Amygdala (tissue), 56 donors: ENCODE measurements at places on chromosomes 3 and 15.

GRCh38 chr3:140863580-140864009 lies 78.0 kb upstream of the SLC25A36 start:
- peak; percentile 1 for DNase-seq

- no peak for DNase-seq
Observed at GRCh38 chr3:124032311-124032880, 40.5 kb upstream of the ROPN1 start.

DNA sequence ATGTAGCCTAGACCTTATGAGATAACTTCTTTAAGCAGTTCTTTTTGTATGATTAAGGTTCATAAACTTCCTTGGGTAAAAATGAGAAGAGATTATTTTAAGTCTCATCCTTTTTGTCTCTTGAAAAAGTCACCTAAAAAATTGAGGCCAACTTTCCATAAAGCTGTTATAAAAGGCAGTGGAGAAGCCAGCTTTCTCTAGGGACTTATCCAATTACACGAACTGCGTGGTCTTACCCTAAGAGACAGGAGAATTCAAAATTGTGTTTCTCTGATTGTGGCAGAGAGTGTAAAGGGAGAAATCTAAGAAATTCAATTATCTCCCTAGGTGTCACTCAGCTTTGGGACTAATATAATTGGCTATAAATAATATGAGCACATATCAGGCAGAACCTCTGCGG lies 262.0 kb downstream of the SHOX2 start:
- DNase-seq = no peak

GRCh38 chr3:48795997-48796732 lies 51.5 kb downstream of the PRKAR2A start:
- no peak for DNase-seq

DNA sequence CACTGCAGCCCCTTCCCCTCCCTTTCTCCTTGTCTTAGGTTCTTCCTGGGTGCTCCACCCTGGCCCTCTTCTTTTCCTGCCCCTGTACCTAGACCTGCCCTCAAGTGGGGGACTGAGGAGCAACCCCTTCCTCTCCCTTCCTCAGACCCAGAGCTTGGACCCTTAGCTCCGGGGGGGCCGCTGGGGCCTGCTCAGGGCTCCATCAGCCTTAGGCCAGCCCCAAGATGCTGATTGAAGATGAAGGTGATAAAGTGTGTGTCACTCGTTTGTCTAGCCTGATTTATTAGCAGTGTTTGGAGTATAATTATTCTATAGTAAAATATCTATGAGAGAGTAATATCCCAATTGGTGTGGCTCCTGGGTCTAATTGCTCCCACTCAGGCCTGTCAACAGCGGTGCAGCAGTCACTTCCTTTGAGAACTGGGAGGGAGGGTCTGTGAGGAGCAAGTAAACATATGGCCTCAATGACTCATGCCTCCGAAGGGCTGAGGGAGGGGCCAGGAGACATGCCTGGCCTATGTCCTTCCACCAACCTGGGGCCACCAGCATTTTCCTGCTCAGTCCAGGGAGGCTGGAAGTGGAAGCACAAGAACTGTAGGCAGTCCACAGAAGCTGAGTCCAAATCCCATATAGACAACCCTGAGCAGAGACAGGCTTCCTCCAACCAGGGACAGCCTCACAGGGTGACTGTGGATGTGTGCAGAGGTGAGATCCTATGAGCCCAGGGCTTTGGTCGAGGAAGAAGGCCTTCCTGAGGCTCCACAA lies 123.2 kb downstream of the DNAJB8 start:
- DNase-seq = no peak

DNA sequence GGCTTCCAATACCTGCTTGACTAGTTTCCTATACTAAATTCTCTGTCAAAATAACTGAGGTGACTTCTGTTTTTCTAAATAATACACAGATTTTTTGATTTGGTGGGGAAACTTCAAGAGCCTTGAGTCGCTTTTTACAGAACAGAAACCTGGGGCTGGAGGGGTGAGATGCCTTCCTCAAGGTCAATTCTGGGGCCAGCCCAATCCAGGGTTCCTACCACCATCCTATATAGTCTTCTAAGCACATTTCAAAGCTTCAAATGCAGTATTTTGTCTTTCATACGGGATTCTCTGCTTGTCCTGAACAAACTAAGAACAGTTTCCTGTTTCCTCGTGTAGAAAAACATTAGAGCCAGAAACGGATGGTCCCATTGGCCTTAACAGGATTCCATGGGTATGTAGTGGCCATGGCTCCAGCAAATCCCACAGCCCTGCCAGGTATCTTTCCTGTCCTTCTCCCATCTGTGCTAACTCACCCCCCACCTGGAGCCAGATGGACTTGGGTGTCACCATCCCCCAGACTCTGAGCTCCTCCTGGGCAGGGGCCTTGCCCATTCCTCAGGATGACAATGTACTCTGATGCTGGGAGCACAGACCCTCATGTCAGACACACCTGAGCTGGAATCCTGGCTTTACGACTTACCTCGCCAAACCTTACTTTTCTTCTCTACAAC lies 146.9 kb downstream of the KLF13 start:
- DNase-seq = no peak

GRCh38 chr3:122739172-122739571 lies 54.5 kb downstream of the HSPBAP1 start:
- no peak for DNase-seq

GRCh38 chr15:91678003-91678402 lies 175.5 kb upstream of the SLCO3A1 start:
- DNase-seq = no peak

DNA sequence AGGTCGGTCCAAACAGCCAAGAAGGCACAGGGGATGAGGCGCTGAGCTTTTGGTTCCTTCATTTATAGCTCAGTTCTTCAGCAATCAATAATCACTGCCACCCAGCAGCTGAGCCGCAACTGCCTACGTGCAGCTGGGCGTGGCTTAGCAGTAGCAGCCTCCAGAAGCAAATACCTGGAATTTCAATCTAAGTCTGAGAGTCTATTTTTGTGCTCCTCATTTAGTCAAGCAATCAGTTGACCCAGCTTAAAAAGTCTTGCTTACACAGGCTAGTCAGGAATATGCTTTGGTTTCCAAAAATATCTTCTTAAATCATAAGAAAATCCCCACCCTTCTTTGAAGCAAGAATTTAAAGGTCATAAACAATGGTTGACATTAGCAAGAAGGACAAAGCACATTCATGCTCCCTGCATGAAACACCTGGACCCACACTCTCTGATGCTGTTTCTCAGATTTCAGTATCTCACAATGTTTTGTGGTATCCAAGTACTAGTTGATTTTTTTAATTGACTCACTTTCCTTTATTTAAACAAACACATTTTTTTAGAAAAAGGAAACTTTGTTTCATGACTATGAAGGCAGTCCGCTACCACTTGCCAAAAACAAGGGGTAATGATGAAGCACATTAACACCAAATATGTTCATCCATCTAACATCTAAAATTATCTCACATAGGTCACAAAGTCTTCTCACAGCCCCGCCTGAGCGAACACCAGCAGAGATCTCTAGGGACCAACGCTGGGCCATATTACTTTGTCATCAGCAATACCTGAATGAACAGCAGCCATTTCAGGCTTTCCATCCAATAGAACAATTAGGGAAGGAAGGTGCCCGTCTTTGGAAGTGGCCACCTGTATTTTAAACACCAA lies 106.1 kb downstream of the OXNAD1 start:
- DNase-seq = no peak

DNA sequence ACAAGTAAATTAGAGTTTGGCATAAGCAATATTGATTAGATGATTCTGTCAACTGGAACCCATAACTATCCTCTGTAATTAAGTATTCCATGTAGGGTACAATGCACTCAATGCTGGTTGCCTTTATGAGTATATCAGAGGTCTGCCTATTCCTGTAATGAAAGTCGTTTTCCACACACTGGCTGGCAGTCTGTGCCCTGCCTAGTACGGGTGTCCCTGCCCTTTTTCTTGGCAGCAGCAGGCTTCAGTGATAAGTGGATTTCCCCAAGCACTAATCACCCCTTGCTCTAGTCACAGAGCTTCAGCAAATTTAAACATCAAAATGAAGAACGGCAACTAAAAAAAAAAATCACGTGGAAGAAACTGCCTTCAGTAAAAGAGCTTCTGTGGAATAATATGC lies 294.8 kb upstream of the STT3B start:
- DNase-seq = no peak

DNA sequence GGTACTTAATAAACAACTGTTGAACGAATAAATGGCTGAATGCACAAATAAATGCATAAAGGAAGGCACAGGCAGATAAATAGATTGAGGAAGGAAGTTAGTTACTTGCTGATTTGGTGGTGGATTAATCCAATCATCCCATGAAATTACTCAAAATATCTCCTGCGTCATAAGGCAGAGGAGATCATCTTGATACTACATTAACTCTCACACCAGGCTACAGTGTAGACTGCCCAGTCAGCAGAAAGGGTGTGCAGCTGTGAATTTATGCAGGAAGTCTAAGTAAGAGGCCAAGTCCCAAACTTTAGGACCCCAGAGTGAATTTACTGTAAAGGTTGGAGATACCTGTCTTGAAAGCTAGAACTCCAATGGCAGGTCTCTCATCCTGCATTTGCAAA lies 38.6 kb downstream of the PRICKLE2 start:
- DNase-seq = no peak

DNA sequence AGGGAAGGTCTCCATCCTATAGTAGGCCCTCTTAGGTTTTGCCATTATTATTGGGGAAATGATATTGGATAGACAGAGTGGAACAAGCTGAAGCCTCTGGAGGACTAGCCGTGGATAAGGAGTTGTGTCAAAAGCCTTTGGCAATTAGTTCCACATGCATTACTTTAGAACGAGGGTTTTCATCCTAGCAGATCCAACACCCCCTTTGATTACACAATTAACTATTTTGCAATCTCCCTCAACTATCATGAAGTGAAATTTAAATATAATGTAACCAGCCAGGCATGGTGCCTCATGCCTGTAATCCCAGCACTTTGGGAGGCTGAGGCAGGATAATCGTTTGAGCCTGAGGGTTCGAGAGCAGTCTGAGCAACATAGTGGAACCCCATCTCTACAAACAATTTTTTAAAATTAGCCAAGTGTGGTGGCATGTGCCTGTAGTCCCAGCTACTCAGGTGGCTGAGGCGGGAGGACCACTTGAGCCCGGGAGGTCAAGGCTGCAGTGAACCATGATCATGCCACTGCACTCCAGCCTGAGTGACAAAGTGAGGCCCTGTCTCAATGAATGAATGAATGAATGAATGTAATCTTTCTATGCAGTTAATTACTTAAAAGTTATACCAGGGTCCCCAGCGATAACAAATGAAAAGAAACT lies 56.8 kb downstream of the PXYLP1 start:
- no peak for DNase-seq

DNA sequence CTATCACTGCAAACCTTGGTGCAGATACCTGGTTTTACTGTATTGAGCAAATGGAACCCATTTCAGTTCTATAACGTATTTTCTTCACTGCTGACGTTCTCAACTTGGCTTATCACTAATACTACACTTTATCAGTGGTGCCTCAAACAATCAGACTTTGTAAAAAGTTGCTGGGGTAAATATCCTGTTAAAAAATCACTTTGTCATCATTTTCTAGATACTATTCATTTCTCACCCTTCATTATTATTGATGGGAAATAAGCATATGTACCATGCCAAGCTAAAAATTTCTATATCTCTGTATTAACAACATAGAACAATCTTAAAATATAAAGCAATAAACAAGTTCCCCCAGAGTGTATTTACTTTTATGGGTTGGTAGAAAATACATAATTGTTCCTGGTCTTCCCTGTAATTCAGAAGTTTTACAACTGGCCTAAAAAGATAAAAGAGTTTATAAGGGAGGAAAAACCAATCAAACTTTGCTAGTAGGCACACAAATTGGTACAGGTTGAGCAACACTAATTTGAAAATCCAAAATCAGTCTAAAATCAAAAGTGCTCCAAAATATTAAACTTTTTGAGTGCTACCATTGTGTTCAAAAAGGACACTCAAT lies 33.2 kb downstream of the CIP2A start:
- DNase-seq = no peak

DNA sequence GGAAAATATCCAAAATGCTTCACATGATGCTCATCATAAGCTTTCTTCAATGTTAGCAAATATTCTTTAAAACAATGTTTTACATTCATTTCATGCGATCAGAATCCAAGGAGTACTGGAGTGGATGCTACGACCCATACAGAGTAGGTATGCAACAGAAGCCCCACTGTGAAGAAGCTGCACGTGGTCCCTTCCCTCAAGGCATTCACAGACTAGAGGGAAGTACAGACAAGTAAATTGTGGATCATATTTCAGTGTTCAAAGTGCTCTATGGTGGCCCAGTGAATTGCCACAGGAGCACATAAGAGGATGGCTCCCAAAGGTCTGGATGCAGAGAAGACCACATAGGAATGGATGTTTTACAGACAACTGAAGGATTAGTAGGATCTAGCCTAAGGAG lies 789.9 kb downstream of the IGSF11 start:
- no peak for DNase-seq

- no peak for DNase-seq
Observed at GRCh38 chr3:8760506-8760905, 8.9 kb downstream of the OXTR start.

- DNase-seq = no peak
Observed at GRCh38 chr3:72615776-72616175, 232.5 kb downstream of the SHQ1 start.

DNA sequence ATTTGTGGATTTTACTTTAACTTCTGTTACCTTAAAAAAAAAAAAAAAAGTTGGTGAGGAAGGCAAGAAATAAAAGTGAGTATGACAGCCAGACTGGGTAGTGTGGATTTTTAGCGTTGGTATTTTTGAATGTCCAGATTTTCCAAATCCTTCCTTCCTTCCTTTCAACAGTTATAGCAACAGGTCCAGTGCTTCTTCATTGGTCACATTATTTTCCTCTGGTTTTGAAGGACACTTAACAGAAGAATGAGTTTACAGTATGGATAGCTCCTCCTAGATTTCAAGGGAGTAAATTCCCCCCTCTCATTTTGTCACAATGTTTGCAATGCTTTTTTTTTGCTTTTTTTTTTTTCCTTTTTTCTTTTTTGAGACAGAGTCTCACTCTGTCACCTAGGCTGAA lies 6.4 kb downstream of the MAPKBP1 start:
- DNase-seq = no peak

- no peak for DNase-seq
Observed at GRCh38 chr3:46930945-46931403, 45.6 kb downstream of the CCDC12 start.

- no peak for DNase-seq
Observed at GRCh38 chr3:159795681-159796175, 192.9 kb upstream of the IL12A start.

DNA sequence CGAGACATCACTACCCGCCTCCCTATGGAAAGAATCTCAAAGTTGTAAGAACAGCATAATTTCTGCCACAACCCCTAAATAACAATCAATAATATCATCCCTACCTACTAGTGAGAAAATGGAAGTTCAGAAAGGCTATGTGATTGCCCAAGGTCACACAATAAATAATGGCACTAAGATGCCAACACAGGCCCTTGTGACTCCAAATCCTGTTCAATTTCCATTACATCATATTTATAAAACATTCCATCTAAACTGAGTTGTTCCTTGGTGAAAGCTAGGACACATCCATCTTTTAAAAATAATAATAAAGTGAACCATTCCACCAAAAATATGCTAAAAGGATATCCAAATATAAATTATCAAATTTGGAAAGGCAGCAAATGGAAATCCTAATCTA lies 144.6 kb downstream of the MAGI1 start:
- no peak for DNase-seq

GRCh38 chr3:188581792-188582191 lies 427.8 kb downstream of the LPP start:
- no peak for DNase-seq

- no peak for DNase-seq
Observed at GRCh38 chr3:30505866-30506520, 100.4 kb upstream of the TGFBR2 start.
